ENCODE measurements at places on chromosomes 4 and X.

- no peak overlapping the region for H3K27ac ChIP-seq
- H3K4me1 ChIP-seq, result peaks cover 2% of the 10 kb centered on the region
- peaks cover 4% of the 10 kb centered on the region for H3K27me3 ChIP-seq
- peaks cover 1% of the 10 kb centered on the region for H3K36me3 ChIP-seq
- DNase-seq, result no peak
- no peak overlapping the region for H3K4me3 ChIP-seq
These were observed 37.6 kb downstream of the TNIP3 start for GRCh38 chr4:121126449-121127006.

GRCh38 chr4:181293541-181293940 lies 949.7 kb upstream of the TENM3 start:
- peaks cover 9% of the 10 kb centered on the region for H3K36me3 ChIP-seq

- H3K36me3 ChIP-seq, result no peaks in the 10 kb centered on the region
- DNase-seq, result no peak
- no peak overlapping the region for H3K4me3 ChIP-seq
- no peaks in the 10 kb centered on the region for H3K27me3 ChIP-seq
- peaks cover 6% of the 10 kb centered on the region for H3K4me1 ChIP-seq
These were observed 123.6 kb upstream of the TET2 start for GRCh38 chr4:105022811-105023667.

GRCh38 chr4:72218953-72219352 lies 187.2 kb downstream of the NPFFR2 start:
- no peak for DNase-seq
- H3K4me3 ChIP-seq, result no peak overlapping the region
- H3K27me3 ChIP-seq, result no peaks in the 10 kb centered on the region
- H3K4me1 ChIP-seq, result no peaks in the 10 kb centered on the region
- no peaks in the 10 kb centered on the region for H3K36me3 ChIP-seq

DNA sequence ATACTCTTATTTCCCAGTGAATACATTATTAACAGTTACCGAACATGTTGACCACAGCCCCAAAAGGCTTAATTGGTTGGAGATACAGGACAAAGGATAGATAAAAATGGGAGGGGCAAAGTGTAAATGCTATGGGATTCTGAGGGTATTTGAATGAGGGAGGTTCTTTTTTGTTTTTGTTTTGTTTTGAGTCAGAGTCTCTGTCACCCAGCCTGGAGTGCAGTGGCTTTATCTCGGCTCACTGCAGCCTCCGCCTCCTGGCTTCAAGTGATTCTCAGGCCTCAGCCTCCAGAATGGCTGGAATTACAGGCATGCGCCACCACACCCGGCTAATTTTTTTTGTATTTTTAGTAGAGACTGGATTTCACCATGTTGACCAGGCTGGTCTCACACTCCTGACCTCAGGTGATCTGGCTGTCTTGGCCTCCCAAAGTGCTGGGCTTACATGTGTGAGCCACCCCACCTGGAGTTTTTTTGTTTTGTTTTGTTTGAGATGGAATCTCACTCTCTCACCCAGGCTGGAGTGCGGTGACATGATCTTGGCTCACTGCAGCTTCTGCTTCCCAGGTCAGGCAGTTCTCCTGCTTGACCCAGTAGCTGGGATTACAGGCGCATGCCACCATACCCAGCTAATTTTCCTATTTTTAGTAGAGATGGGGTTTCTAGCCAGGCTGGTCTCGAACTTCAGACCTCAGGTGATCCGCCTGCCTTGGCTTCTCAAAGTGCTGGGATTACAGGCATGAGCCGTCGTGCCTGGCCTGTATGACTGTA lies 9.0 kb downstream of the UBE2K start:
- peak overlapping the region; percentile 11 for H3K27ac ChIP-seq
- peaks cover 10% of the 10 kb centered on the region for H3K36me3 ChIP-seq
- H3K4me3 ChIP-seq, result no peak overlapping the region
- H3K27me3 ChIP-seq, result no peaks in the 10 kb centered on the region

DNA sequence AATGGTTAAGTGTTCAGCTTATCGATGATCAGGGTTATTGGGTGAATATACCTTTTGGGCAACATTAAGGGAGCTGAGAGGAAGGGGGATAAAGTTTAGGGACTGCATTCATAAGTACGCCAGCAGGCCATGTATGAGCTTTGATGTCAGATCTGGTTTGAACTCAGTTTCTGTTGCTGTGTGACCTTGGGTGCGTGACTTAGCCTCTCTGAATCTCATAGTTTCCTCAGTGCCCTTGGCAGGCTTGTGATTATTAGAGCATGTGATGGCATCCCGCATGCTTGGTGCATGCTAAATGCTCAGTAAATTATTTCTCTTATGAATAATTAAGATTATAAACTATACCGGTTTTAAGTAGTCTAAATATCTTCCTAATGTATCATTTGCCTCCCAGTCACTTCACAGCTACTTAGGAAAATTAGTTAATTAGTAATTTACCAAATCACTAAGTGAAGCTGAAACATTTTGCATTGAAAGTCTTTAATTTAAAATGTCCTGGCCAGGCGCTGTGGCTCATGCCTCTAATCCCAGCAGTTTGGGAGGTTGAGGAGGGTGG lies 3.8 kb downstream of the TBC1D14 start:
- H3K27ac ChIP-seq, result no peak overlapping the region
- H3K4me3 ChIP-seq, result no peak overlapping the region

DNA sequence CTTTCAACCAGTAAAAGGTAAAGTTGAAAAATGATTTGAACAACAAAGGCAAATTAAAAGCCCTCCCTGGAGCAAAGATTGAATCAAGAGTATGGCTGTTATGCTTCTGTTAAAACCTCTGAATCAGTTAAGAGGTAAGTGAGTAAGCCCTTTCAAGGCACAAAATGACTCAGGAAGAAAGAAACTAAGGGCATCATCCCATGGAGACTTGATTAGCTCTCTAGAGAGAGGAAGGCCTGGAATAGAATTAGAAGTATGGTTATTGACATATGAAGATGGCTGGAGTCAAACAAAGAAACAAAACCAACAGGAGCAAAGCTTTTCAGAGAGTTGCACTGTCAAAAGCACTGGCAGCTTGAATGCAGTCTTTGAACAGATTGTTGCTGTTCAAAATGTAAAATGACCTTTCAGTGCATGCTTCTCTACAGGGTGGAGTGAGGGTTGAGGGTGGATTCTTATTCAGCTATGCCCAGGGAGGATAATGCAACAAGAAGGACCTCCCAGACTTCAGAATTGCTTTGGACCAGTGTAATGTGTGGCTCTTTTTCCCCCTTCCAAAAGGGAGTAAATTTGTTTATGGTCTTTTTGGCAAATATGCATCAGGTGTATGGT lies 365.5 kb downstream of the GBA3 start:
- H3K4me3 ChIP-seq, result no peak overlapping the region
- H3K27ac ChIP-seq, result no peak overlapping the region
- H3K27me3 ChIP-seq, result no peaks in the 10 kb centered on the region
- no peaks in the 10 kb centered on the region for H3K4me1 ChIP-seq
- no peak for DNase-seq
- H3K36me3 ChIP-seq, result no peaks in the 10 kb centered on the region

DNA sequence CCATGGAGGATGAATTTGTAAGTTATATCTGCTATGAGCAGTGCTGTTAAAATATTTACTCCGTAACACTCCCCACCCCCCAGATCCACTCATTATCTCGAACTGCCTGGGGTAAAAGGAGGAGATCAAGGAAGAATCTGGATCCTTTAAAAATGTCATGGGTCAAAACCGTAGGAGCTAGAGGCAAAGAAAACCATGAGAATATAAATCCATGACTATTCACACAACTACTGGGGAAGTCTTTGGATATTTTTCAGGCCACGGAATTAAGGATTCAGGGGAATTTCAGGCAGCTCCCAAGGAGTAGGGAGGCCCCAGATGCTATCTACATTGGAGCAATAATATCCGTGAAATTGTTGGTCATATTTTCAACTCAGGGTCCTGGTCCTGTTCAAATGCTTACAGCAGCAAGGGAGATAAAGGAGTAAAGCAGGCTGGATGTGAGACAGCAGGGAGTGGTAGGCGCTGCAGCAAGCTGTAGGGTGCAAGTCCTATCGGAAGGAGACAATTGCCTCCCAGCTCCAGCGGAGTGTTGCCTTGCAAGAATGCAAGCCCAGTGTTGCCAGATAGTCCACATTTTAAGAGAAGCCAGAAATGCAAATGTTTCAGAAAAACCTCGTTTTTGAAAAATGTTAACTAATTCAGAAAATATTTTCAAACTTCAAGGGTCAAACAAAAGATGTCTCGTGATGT lies 116.2 kb upstream of the KIT start:
- H3K36me3 ChIP-seq, result no peaks in the 10 kb centered on the region
- no peak overlapping the region for H3K27ac ChIP-seq
- peaks cover 4% of the 10 kb centered on the region for H3K27me3 ChIP-seq
- H3K4me1 ChIP-seq, result peaks cover 25% of the 10 kb centered on the region
- H3K4me3 ChIP-seq, result no peak overlapping the region

DNA sequence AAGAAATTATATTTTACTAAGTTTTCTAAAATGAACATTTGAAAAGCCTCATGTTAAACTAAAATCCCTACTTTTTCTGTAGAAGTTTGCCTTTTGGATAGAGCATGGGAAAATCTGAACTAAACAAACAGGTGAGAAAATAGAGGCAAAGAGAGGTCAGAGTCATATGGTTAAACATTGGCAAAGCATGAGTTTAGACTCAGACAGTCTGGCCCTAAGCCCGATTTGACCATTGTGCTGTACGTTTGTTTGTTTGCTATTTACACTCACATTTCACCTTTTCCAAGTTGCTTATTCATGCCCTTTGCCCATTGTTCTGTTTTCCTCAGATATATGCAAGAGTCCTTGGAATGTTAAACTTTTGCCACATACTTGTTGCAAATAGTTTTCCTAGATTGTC lies 85.4 kb downstream of the TIGD2 start:
- H3K4me1 ChIP-seq, result peaks cover 16% of the 10 kb centered on the region
- DNase-seq, result no peak
- no peaks in the 10 kb centered on the region for H3K36me3 ChIP-seq
- no peaks in the 10 kb centered on the region for H3K27me3 ChIP-seq

GRCh38 chrX:44871114-44871645 lies 1.8 kb upstream of the KDM6A start:
- peaks cover 7% of the 10 kb centered on the region for H3K4me1 ChIP-seq
- DNase-seq, result no peak
- no peaks in the 10 kb centered on the region for H3K36me3 ChIP-seq
- peak overlapping the region; percentile 38 for H3K4me3 ChIP-seq
- peak overlapping the region; percentile 68 for H3K27ac ChIP-seq
- H3K27me3 ChIP-seq, result no peaks in the 10 kb centered on the region

DNA sequence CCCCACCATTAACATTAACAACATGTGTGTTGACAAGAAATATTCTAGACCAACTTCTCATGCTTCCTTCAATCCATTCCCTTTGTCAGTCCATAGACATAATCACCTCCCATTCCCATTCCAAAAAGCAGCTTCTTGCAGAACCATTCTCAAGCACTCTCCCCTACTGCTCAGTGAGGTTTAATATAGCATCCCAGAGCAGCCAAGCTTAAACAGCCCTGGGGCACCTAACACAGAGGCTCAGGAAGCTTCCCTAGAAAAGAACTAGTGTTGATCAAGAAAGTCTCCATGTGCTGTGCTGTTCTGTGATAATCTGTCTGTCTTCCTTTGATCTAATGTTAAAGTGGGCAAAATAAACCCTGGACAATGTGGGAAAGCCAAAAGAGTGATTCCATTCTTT lies 174.2 kb upstream of the NOCT start:
- H3K4me1 ChIP-seq, result peaks cover 23% of the 10 kb centered on the region
- H3K4me3 ChIP-seq, result no peak overlapping the region
- no peak for DNase-seq
- H3K36me3 ChIP-seq, result no peaks in the 10 kb centered on the region
- no peak overlapping the region for H3K27ac ChIP-seq

GRCh38 chrX:99613041-99613440 lies 797.0 kb downstream of the PCDH19 start:
- no peaks in the 10 kb centered on the region for H3K36me3 ChIP-seq
- H3K4me1 ChIP-seq, result no peaks in the 10 kb centered on the region
- H3K27me3 ChIP-seq, result no peaks in the 10 kb centered on the region
- no peak overlapping the region for H3K27ac ChIP-seq
- no peak for DNase-seq
- H3K4me3 ChIP-seq, result no peak overlapping the region

- H3K27ac ChIP-seq, result peak overlapping the region; percentile 95
- no peaks in the 10 kb centered on the region for H3K36me3 ChIP-seq
- no peak for DNase-seq
- no peak overlapping the region for H3K4me3 ChIP-seq
These were observed 235.0 kb downstream of the MAML3 start for GRCh38 chr4:139919004-139919403.

DNA sequence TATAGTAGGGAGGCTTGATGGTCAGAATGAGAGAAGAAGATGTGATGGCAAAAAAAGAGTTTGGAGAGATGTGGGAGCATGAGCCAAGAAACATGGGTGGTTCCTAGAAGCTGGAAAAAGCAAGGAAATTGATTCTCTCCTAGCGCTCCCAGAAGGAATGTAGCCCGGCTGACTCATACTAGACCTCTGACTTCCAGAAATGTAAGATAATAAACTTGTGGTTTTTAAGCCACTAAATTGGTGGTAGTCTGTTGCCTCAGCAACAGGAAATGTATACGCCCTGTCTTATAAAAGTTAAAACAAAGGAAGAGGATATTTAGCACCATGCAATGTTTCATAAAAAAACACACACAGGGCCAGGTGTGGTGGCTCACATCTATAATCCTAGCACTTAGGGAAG lies 182.7 kb upstream of the PCDH7 start:
- H3K4me1 ChIP-seq, result peaks cover 5% of the 10 kb centered on the region
- H3K27ac ChIP-seq, result peak overlapping the region; percentile 1
- H3K4me3 ChIP-seq, result no peak overlapping the region
- H3K36me3 ChIP-seq, result no peaks in the 10 kb centered on the region

DNA sequence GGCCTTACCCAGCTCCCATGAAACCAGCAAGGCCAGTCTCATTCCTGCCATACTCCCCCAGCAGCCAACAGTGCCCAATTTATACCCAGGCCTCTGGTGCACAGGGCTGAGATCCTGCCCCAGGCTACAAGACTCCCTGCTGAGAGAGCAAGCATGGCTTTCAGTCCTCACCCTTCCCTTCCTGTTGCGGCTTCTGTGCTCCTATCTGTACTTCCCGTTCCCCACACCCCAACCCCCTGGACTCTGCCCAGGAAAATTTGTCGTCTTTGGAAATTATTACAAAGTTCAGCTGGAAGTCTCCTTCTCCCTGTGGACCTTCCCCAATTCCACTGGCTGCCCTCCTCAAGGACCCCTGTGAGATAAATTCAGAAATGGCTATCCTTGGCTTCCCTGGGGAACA lies 84.1 kb upstream of the GK2 start:
- no peaks in the 10 kb centered on the region for H3K27me3 ChIP-seq
- H3K27ac ChIP-seq, result no peak overlapping the region

DNA sequence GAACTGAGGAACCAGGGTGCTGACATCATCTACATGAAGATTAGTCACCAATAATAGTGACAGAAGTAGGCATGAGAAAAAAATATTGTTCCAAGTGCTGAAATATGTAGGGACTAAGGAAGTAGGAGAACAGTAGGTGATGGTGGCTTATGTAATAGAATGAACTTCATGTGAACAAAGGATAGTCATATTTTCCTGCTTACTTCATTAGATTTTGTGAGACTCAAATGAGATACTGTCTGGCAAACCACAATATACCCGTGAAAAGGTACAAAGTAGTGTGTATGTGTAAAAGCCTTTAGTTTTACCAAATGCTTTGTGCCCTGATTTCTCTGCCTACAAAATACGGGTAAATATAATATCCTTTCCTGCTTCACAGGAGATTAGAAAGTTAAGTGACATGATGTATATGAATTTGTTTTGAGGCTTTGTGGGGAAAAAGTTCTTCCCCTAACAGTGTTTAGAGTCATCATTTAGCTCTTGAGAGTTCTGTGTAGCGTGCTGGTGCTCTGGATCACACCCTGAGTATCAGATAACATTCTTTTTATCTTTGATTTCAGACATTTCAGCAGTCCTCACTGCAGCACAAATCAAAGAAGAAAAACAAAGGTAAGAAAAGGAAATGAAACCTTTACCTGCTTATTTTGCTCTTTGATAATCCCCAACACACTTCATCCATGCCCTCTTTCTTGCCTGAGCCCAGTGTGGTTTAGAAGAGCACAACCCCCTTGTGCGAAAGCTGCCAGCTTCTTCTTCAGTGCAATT lies 67.9 kb downstream of the KLHL34 start:
- H3K4me1 ChIP-seq, result peaks cover 1% of the 10 kb centered on the region
- H3K27me3 ChIP-seq, result no peaks in the 10 kb centered on the region
- no peak overlapping the region for H3K4me3 ChIP-seq
- peaks cover 9% of the 10 kb centered on the region for H3K36me3 ChIP-seq
